ENCODE measurements at places on chromosomes 6 and 20.
A peak's percentile ranks its signal among the peaks of the same experiment; 100 is the strongest.

GRCh38 chr20:25707695-25708094, 11.0 kb upstream of the ZNF337 start:
- no peak for DNase-seq

DNA sequence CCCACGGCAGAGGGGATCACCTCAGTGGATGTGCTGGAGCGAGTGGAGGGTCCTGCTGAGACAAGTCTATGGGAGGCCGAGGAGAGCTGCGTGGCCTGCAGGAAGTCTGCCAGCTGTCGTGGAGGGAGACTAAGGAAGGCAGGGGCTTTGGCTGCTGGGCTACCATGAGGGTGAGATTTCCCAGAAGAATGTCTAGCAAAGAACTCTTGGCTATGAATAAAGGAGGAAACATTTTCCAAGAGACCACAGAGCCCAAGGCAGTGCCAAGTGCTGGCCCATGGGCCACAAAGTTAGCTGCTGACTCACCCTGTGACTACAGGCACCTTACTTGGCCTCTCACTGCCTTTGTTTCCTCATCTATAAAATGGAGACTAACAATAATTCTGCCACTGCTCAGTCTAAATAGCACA, 73.4 kb downstream of the PRDM1 start:
- no peak for DNase-seq

DNA sequence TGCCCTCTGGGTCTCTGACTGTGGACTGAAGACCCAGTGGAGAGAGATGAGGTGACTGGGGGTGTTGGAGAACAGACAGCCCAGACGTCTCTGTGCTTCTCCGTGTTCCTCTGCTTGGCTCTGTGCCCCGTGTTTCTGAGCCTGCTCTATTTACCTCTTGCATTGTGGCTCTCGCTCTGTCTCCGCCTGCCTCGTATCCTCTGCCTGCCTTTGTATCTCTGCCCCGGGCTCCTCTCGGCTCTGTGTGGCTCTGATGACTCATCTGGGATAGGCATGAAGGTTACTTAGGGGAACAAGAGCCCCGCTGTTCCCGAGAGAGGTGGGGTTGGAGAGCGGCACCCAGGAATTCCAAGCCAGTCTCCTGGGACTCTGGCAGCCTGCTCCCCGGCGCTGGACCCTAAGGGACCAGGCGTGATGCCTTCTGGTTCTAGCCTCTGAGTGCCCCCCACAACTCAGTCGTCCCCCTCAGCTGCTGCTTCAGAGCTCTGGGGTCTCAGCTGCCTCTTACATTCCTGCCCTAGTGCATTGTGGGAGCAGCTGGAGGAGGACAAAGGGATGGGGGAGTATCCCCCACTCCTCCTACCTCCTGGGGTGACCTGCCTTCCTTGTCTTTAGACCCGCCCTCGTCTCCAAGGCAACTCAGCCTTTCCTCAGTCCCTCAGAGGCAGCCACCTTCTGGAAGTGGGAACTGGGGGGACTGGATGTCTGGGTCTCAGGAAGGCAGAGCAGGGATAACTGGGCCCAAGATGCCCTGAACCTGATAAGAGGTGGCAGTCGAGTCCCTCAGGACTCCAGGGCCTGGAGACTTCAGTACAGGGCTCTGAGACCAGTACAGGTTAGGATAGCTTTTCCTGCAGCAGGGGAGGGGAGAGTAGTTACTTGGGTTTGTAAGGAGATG, 1.9 kb downstream of the DDR1 start:
- DNase-seq: peak; percentile 68

GRCh38 chr20:8019998-8020247, 362 bp upstream of the TMX4 start:
- DNase-seq: no peak

DNA sequence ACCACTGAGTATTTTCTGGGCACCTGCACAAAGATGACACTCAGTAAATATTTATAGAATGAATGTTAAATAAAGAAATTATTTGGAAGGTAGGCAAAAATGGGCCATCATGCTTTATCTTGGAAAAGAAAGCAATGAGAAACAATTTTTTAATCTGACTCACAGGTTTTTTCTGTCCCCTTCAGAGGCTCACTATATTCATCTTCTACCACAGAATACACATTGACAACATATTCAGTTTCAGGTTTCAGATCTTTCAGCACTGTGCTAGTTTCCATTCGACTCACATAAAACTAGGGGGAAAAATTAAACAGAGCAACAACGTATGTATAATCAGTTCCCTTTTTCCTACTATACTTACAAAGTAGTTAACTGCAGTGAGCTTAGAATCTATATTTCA, 58.3 kb downstream of the COL12A1 start:
- no peak for DNase-seq

DNA sequence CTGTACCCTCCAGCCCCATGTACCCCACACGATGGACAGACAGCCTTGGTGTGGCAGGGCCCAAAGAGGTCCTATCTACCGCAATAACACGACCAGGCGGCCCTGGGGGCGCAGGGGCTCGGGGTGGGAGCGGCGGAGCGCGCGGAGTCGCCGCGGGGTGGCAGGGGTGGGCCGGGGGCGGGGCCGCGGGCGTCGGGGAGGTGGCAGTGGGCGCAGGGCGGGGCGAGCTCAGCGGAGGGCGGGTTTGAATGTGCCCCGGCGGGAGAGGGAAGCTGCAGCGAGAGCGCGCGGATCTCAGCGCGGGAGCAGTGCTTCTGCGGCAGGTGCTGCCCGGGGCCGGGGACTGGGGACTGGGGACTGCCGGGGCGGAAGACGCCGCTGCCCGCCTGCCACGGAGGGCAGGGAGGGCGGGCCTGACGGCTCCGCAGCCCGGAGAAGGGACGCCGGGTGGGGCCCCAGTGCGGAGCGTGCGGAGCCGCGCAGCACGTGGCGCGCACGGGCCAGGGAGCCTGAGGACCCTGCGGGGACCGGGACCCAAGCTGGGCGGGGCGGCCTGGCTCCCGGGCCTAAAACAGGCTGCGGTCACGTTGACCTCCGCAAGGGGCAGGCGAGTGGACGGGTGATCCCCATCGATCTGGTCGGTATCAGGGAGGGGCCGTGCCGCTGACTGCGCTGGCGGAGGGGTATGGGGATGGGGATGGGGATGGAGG, at the start of gene SLC29A1:
Gene SLC29A1, plus strand, starts transcription at position 277 of the 710 bp plus-strand sequence. CDS start 3,719 bp downstream, outside the sequence.
- DNase-seq: peak; percentile 86

GRCh38 chr6:33279971-33280511, 3.1 kb downstream of the B3GALT4 start:
- DNase-seq: no peak

DNA sequence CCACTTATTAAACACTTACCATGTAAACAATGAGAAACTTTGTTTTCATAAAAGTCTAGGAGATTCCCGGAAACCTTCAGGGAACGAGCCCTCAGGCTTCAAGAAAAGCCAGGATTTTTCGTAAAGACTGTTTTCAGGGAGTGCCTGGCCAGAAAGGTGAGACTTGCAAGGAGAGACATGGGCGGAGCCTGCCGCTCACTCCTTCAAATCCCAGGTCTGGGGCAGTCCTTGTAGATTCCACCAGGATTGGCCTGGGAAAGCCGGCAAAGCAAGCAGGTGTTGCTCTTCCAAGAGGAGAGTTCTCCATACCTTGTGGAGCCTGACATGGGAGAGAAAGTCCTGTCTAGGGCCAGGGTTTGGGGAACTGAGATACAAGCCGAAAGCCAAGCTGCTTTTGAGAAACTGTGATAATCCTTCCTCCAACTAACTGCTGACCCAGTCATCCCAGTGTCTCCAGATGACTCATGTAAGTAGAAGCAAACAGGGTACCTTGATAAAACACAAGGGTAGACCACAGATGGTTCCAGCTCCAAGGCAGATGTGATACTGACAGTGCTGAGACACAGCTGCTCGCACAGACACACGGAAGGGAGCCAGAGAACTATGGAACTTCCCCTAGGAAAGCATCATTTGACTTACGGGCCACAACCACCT, 69.4 kb upstream of the NAA20 start:
- no peak for DNase-seq

DNA sequence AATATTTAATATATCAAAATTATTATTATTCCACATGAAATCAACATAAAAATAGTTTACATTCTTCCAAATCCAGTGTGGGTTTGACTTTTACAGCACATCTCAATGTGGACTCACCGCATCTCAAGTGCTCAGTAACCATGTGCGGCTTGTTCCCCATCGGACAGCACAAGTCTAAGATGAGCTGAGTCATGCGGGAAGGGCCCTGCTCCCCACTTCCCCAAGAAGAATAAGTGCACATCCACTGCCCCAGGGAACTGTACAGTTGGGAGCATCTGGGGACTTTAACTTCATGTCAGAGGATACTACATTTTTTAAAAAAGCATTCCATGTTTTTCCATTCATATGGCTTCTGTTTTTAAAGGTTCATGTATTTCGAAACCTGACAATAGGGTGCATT, 325.6 kb downstream of the BTBD3 start:
- DNase-seq: no peak

- DNase-seq: no peak
These were observed 1379.0 kb upstream of the MAP3K7 start for GRCh38 chr6:91965872-91966271.

DNA sequence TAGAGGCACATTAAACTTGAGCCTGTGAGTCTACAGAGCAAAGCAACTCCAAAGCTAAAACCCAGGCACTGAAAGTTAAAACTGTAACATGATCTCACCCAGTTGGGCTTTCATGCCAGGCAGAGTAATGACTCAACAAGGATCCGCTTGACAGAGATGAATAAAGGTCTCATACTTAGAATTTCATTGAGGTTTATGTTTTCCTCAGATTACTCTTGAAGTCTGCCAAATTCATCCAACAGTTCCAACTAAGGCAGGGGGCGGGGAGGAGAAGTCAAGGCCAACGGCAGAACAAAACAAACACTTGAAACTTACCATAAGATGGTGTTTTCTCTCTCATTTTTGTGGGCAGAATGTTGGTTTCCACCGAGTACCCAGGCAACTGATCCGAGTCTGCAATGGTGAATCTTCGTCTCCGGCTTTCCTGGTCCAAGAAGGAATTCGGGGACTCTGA, 54.0 kb upstream of the IPCEF1 start:
- DNase-seq: no peak

GRCh38 chr20:55052459-55052858, 577.1 kb downstream of the DOK5 start:
- DNase-seq: no peak

- no peak for DNase-seq
These were observed 11.4 kb downstream of the MOCS1 start for GRCh38 chr6:39922821-39923220.

- no peak for DNase-seq
These were observed 202.0 kb downstream of the RNGTT start for GRCh38 chr6:88761237-88762031.

GRCh38 chr6:166814390-166814789, 142.0 kb downstream of the RNASET2 start:
- no peak for DNase-seq

DNA sequence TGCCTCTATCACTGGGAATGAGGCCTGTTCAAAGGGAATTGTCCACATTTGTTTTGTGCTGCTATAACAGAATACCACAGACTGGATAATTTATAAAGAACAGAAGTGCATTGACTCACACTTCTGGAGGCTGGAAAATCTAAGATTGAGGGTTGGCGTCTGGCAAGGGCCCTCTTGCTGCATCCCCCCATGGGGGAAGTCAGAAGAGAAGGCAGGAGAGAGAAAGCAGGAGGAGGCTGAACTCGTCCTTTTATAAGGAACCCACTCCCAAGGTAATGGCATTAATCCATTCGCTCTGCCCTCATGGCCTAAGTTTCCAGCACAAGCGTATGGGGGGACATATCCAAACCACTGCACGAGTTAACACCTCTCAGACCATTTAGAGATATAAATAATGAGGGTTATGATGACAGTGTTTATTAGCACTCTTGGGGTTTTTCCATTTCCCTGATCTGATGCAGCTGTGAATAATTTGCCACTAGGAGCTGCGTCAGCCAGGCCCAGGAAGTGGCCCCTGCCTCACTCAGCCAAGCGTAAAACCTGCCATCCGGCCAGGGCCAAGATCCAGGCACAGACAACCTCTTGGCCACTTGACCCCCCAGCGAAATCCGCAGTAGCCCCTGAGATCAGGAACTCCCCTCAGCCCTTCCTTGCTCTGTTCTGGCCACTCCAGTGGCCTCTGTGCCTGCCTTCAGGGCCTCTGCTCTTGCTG, 14.2 kb upstream of the SLCO4A1 start:
- no peak for DNase-seq

- no peak for DNase-seq
These were observed 5.9 kb downstream of the RPS21 start for GRCh38 chr20:62392621-62393334.

GRCh38 chr20:7490288-7490687, 450.0 kb downstream of the HAO1 start:
- DNase-seq: no peak

- DNase-seq: no peak
These were observed 131.3 kb downstream of the PDSS2 start for GRCh38 chr6:107328081-107328480.

DNA sequence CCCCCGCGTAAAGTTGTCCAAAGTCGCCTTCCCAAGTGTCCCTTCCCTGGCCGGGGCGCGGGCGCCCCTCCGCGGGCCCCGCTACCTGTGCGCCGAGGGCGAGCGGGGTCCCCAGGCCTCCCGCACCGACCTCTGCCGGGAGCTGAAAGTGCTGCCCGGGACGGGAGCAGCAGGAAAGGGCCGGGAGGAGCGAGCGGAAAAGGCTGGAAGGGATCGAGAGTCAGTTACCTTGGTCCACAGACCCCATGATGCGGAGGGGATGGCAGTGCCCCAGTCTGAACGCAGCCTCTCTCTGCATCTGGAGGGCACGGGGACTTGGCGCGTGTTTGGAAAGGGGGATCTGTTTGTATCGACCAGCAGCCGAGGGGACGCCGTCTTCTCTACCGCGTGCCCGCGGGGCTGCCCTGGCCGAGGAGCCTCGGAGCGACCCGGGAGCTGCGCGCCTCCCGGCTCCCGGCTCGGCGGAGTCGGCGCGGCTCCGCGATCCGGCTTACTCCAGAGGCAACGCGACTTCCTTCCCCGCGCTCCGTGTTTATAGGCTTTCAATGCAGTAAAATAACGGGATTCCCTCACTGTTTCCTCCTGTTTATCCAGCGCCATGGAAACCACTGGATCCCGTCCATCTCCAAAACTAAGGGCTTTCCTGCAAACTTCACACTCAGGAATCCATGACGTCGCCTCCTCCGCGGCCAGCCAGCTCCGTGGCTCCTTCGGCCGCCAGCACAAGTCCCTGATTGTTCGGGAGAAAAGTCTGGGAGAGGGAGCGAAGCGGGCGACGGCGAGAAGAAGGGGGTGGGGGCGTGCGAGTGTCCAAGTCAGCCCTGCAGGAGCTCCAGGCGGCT, 20.0 kb upstream of the NFATC2 start:
- peak; percentile 59 for DNase-seq

DNA sequence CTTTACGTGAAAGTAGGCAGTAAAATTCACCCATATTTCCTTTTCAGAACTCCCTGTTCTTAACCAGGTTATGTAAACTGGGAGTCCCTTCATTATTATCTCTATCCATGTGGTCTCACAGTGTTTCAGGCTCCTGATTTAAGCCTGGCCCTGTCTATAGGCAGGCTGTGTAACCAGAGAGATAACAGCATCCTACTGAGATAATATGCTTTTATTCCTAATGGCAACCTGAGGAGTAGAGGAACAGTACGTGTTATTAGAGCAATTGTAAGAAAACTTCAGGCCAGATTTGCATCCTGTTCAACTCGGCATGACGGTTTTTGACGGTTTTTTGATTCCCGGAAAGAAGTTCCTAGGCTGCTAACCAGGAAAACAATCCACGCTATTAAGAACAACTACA, 16.9 kb downstream of the FUT9 start:
- DNase-seq: no peak

GRCh38 chr6:108798670-108799353, 49.4 kb upstream of the ARMC2 start:
- no peak for DNase-seq
